Chondrocyte (in vitro differentiated cells): ENCODE measurements at places on chromosomes 2 and 18. TPM values are rescaled to one million over a fixed set of nuclear protein-coding genes. Genes with fewer than 3 reads are reported as not detected.

RSAD2 gene
- 0.12 to 0.22 TPM in 2 of 3 replicates, not detected in the other for total RNA-seq

ORC2 gene
- total RNA-seq = 19.2 to 35.6 TPM (median 19.8 TPM) in 3 replicates

NR4A2 gene
- total RNA-seq = 1.2 TPM in 3 replicates

OSR1 gene
- 14.1 to 34.5 TPM (median 32.3 TPM) in 3 replicates for total RNA-seq

FAM237A gene
- total RNA-seq = not detected in 3 replicates

SULT1C2 gene
- 0.27 to 0.29 TPM (median 0.28 TPM) in 3 replicates for total RNA-seq
